ELR (cell line): ENCODE measurements at places on chromosomes 5 and 9.

- DNase-seq, result no peak
These were observed 161.2 kb upstream of the PITX1 start for GRCh38 chr5:135195270-135195608.

DNA sequence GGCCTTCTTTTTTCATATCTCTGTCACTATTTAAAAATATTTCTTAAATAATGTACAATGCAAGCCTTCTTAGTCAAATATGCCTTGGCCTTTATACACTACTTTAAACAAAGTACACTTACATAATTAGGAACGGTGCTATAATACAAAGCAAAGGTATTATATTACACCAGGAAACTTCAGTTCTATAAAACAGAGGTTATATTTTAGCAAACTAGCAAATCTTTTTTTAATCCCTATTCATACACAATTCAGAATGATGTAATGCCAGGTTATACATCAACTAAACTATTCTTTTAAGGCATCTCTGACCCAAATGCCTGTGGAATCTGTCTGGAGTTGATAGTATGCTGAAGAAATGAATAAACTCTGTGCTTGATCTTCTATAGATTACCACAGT lies 10.7 kb upstream of the LURAP1L start:
- no peak for DNase-seq

- no peak for DNase-seq
These were observed 9.0 kb upstream of the MOB3B start for GRCh38 chr9:27538647-27539046.

DNA sequence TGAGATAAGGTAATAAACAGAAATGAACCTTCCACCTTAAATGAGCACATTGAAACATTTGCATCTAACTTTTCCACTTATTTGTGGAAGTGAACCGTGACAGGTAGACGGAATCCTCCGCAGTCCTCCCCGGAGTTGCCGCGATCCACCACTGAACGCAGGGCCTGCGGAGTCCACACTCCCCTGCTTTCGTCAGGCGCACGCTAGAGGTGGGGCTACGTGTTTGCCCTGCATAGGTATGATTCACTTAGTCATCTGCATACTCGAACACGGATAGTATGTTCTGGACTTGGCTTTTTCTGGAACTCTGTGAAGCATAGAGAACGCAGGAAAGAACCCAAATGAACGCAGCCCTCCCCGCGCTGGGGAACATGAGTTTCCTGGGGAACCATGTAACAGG lies 272.8 kb upstream of the IRX4 start:
- DNase-seq, result no peak

- DNase-seq, result no peak
These were observed 58.1 kb downstream of the ANKRD55 start for GRCh38 chr5:56175021-56175420.

- no peak for DNase-seq
These were observed 55.6 kb upstream of the SPTLC1 start for GRCh38 chr9:92170848-92171247.

DNA sequence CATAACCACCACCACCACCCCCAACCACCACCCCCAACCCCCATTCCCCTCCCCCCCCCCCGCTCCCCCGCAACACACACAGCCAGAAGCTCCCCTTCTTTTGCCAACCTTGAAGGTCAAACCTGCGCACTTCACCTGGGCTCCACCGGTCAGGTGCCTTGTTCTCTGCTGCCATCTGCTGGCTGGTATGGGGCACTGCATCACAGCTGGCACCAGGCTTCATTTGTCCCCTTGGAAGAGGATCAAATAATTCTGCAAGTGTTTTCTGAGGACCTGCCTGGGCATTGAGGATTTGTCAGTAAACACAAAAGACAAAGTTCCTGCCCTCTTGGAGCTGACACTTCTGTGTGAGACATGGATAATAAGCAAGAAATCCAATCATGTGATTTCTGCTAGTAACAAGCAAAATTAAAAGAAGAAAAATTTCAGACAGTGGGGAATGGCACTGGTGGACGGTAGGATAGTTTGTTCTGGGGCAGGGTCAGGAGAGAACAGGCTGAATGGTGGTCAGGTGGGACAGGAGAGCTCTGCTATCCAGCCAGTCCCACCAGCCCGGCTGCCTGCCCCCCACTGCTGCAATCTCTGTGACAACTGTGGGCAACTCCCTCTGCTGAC lies 55.6 kb upstream of the LMX1B start:
- peak; percentile 46 for DNase-seq

GRCh38 chr5:75450069-75450468 lies 61.4 kb downstream of the CERT1 start:
- no peak for DNase-seq

- DNase-seq, result no peak
These were observed 45.1 kb downstream of the MYO10 start for GRCh38 chr5:16891033-16891432.

GRCh38 chr9:98892288-98892687 lies 51.4 kb upstream of the COL15A1 start:
- DNase-seq, result no peak
